ENCODE measurements at places on chromosomes 5 and 9.
A peak's percentile ranks its signal among the peaks of the same experiment; 100 is the strongest.

GRCh38 chr9:137270929-137271695, 6.4 kb upstream of the TOR4A start:
- DNase-seq: no peak

- DNase-seq: peak; percentile 14
These were observed 27.3 kb upstream of the EDIL3 start for GRCh38 chr5:84411832-84412605.

GRCh38 chr9:115671963-115672305, 481.7 kb upstream of the PAPPA start:
- no peak for DNase-seq

GRCh38 chr9:78923966-78924659, 627.2 kb downstream of the PSAT1 start:
- no peak for DNase-seq

- DNase-seq: no peak
These were observed 69.6 kb downstream of the NMUR2 start for GRCh38 chr5:152335461-152335860.

DNA sequence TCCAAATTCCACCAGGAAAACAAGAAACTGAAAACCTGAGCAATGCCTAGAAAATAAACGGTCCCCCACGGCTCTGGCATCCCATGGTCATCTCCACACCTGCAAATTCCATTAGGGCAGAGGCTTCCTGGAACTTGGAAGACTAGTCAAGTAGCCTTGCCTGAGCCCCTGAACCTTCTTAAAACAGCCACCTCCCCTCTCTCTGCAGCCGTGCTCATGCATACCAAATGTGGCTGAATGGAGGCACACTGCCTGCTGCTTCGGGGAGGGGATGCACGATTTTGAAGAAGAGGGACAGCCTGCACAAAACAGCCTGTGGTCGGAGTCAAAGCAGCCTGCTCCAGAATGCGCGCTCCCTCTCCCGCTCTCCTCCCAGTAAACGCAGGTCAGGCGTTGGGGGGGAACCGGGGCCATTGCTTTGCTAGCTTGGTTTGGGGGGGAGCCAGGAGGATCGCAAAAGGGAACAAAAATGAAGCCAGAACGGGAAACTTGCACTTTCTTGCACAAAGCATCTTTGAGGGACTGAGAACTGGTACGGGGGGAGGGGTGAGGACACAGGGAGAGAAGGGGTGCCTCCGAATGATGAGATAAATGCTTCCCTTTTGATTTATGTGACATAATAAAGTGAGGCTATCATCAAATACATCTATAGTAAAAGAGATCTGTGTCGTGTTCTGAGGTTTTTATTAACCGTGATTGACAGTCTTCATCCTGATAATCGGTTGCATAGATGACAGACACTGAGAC, at the start of gene TRPM3:
Gene TRPM3 (minus strand): TSS at position 347 of the 747 bp plus-strand sequence. CDS start 267 bp downstream, at position 80.
- no peak for DNase-seq

GRCh38 chr5:59039296-59040023, 456.6 kb downstream of the RAB3C start:
- peak; percentile 83 for DNase-seq

DNA sequence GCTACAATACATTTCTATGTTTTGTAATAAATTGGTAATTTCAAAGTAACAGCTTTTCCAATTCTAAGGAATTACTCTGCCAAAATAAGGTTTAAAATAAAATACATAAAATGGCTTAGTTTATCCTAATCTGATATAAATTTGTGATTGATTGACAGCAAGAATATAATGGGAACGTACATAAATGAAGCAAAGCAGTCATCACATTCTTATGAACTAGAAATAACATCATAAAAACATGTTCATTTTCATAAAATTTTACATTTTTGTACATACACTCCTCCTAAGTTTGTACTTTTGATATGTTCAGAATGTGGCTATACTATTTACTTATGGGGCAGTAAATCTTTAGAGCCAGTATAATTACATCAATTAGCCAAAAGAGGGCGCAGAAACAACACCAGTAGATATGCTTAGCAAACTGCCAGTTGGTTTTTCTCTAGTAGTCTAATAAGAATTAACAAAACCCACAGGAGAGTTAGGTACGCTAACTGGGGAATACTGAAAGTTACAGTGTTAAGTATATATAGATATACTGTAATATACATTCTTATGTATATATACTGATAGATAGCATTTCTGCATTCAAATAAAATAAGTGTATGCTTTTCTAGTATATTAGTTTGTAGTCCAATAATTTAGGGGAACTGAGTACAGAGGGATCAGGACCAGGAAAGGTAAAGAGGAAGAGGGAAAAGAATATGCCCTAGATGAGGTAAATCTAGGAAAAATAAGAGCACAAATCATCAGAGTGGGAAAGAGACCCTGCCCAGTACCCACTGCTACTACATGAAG, 76.8 kb downstream of the ZDHHC21 start:
- DNase-seq: peak; percentile 49

DNA sequence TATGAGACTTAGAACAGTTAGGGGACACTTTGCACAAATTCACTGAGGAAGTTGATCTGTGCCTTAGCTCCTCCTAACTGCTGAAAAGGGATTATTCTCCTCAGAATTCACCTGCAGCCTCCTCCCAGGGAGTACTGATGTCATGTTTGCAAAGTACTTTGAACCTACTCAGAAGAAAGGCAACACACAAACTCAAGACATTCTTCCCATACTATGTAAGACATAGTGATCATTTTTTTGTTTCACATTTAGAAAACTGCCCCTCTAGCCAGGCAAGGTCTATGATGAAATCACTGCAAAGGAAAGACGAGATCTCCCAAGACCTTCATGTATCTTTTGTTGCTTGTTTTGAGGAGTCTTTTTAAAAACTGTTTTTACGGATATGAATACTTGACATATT, 10.6 kb upstream of the VLDLR start:
- no peak for DNase-seq

DNA sequence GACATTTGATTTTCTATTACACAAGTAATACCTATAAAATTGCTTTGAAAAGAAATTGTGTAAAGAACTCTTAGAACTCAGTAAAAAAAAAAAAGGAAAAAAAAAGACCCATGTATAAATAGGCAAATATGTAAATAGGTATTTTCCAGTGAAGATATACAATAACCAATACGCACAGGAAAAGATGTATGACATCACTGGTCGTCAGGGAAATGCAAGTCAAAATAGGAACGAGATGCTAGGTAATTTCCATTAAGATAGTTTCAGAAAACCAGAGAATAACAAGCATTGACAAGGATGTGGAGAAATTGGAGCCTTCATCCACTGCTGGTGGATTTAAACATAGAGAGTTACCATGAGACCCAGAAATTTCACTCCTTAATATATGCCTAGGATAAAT, 708.8 kb downstream of the MTRR start:
- DNase-seq: peak; percentile 5

GRCh38 chr5:175657593-175658271, at the start of gene HRH2:
HRH2 (plus strand) TSS chr5:175658071; CDS start chr5:175683234, 25,163 bp downstream.
- DNase-seq: no peak

DNA sequence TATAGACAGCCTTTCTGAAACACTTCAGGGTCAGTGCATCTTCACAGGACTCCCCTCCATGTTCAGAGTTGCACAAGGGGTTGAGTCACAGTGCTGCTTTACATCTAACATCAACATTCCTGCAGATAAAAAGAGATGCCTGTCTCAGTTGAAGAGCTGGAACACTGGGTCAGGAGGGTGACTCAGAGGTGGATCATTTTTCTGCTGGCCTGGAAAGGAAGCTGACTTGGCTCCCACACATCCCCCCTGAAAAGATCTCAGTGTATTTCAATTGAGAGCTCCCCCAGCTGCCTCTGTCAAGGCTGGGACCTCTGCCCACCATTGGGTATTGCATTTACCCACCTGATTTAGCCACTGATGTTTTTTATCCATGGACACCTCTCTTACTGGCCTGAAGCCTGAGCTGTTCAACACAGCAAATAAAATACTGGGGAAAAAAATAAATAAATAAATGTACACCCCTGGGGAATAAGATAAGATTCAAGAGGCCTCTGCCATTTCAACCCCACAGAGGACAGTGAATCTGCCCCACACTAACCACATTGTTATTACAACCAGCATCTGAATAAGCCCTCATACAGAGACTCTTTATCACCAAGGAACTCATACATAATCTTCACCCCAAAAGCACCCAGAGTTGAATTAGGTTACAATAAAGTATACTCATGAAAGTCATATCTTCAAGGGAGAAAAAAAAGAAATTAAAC, 716.4 kb downstream of the SEMA5A start:
- DNase-seq: peak; percentile 99

- DNase-seq: peak; percentile 28
These were observed 204.1 kb downstream of the EBF1 start for GRCh38 chr5:158895588-158895987.

Data from LHCN-M2 (cell line).